Neuronal stem cell (in vitro differentiated cells): ENCODE measurements at places on chromosomes 7 and 10.

DNA sequence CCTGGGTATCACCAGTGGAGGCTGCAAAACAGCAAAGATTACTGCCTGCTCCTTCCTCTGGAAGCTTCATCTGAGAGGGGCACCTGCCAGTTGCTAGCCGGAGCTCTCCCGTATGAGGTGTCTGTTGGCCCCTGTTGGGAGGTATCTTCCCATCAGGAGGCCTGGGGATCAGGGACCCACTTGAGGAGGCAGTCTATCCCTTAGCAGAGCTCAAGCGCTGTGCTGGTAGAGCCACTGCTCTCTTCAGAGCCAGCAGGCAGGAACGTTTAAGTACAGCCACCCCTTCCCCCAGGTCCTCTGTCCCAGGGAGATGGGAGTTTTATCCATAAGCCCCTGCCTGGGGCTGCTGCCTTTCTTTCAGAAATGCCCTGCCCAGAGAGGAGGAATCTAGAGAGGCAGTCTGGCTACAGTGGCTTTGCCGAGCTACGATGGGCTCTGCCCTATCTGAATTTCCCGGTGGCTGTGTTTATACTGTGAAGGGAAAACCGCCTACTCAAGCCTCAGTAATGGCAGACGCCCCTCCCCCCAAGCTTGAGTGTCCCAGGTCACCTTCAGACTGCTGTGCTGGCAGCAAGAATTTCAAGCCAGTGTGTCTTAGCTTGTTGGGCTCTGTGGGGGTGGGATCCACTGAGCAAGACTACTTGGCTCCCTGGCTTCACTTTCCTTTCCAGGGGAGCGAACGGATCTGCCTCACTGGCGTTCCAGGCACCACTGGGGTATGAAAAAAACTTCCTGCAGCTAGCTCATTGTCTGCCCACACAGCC, 19.6 kb downstream of the SEMA3E start:
- DNase-seq: no peak

DNA sequence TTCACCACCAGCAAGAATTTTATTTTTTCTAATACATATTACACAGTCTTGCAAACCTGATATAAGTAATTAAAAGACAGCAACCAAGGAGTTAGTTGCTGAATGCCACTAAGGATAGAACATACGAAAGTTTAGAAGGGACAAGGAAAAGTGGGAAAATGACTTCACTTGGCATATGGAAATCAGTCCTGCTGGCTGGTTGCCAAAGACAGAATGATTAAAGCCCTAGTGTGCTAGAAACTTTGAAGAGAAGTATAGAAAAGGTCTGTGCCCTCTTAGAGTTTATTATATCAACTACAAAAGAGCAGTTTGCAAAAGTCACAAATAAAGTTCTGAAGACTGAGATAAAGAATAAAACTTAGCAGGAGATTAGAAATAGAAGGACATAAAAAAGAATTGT, 5.8 kb upstream of the YAE1 start:
- DNase-seq: no peak

DNA sequence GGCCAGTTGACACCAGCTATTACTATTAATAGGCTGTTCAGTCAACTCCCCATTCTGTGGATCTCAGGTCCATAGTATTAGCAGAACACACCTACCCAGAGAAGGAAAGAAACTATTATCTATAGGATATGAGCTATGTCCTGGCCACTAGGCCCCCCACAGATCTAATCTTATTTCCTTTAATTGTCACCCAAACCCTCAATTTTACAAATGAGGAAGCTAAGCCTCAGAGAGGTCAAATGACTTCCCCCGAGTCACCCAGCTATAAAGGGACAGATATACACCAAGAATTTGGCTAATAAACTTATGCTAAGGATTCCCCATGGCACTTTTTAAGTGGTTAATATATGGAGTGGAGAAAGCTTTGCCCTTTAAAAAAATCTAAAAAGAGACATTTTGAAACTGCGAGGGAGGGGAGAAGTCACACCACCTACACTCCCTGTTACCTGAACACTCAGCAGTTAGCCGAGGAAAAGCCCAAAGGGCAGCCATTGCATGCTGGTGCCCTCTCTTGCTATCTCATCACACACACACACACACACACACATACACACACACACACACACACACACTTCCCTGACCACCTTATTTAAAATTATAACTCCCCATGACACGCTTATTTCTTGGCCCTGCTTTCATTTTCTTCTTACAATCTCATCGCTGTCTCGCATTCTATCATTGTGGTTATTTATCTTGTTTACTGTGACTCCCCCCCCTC, 157.0 kb upstream of the ADO start:
- DNase-seq: no peak

DNA sequence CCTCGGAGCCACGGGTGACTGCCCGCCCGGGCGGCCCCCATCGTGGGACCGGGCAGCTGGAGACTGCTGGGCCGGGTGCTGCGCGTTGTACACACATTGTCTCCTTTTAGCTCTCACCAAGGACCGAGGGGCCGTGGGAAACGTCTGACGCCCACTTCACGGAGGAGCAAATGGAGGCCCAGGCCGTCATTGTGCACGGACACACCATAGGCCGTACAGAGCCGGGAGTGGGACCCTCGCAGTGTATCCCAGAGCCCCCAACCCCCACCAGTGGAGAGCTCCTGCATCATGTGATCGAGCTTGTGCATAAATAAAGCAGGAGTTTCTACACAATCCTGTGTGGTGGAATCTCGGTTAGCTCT, 722 bp downstream of the DENND10 start:
- peak; percentile 24 for DNase-seq
